Stimulated activated naive CD8-positive, alpha-beta T cell treated with anti-CD3 and anti-CD28 coated beads, Interleukin-15, Interleukin-2, amounts not matched to agents 100 U/mL and 50 U/mL, for 24 hours (primary cell): ENCODE measurements at places on chromosomes 1 and 21.

DNA sequence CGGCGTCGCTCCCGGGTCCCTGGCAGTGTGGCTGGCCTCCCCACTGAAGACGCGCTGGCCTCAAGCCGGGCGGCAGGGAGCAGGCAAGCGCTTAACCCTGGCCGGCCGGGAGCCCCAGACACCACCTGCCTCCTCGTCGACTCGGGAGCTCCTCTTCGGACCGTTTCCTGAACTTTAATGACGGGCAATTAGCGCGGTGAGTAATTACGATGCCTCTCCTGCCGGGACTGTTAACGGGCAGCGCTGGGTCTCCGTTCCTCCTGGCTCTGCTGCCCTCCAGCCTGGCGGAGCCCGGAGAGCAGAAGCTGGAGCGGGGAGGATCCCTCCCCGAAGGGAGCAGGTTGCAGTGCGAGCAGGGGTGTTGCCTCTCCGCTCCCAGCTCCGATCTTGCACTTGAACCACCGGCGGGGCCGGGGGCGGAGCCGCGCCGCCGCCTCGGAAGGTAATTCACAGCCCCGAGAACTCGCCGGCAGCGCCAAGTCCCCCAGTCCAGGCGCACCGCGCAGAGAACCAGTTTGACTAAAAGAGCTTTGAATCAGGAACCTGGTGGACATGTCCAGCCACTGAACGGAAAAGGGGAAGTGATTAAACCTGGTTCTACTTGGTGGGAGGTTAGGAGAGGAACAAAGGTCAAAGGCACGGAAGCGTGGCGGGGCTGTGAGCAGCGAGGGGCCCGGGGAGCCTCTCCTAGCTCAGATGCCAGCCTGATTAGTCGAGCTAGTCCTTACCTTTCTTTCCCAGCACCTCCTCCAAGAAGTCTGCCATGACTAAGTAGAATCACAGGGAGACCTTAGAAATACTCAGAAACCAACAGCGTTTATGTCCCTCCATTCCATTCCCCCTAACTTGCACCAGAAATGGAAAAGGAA is 18.3 kb upstream of the PLEKHA6 start:
- peak; percentile 62 for DNase-seq

DNA sequence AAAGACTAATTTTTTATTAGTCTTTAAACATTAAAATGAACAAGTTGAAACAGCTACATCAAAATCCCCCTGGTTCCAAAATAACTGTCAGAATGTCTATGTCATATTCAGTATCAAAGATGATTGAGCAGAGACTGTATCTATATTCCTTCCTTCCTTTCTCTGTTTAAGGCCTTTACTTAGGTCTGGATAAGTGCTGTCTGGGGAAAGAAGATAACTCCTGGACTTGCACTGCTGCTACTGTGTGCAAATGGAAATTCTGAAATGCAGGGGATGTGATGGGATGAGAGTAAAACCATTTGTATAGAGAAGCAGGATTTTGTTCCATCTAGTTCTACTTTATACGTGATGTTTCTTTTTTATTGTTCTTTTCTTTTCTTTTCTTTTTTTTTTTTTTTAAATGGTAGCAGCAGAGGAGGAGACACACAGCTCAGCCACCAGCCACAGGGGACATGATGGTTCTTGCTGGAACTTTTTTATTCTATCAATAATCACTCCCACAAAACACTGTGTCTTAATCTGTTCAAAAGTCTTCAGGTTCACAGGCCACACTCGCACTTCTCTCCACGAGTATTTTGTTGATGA is 33.6 kb upstream of the FOXE3 start:
- DNase-seq, result no peak

- no peak for DNase-seq
These were observed 80.6 kb upstream of the RAVER2 start for GRCh38 chr1:64664299-64664698.

DNA sequence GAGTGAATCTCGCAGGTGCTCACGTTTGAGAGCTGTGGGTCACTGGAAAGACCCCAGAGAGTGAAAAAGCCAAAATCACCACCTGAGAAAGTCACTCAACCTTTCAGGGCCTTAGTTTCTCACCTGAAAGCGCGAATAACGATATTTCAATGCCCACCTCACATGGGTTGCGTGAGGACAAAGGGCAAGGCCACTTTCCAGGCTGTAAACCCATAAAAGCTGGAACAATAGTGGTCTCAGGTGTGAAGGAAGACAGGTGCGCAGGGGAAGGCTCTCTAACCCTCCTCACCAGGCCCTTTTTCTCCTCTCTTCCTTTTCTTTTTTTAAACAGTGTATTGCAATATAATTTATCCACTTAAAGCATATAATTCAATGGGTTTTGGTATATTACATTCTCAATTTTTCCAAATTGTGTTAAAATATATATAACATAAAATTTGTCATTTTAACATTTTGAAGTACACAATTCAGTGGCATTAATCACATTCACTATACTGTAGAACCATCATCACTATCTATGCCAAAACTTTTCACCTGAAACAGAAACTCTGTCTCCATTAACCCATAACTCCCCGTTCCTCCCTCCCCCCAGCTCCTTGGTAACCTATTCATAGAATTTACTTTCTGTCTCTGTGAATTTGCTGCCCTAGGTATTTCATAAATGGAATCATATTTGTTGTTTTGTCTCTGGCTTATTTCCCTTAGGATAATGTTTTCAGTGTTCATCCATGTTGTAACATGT is 118.4 kb upstream of the TNR start:
- no peak for DNase-seq

DNA sequence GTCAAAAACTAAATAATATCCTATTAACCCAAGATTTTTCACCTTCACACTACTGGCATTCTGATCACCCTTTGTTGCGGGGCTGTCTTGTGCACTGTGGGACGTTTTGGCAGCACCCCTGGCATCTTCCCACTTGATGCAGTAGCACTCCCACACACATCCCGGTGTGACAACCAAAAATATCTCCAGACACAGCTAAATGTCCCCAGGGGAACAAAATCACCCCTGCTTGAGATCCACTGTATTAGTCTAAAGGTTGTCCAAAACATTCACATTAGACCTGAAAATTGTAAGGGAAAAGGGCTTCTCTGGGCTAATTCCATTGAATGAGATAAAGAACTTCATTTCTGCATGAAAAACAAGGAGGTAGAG is 37.8 kb downstream of the PLEKHO1 start:
- DNase-seq, result no peak

DNA sequence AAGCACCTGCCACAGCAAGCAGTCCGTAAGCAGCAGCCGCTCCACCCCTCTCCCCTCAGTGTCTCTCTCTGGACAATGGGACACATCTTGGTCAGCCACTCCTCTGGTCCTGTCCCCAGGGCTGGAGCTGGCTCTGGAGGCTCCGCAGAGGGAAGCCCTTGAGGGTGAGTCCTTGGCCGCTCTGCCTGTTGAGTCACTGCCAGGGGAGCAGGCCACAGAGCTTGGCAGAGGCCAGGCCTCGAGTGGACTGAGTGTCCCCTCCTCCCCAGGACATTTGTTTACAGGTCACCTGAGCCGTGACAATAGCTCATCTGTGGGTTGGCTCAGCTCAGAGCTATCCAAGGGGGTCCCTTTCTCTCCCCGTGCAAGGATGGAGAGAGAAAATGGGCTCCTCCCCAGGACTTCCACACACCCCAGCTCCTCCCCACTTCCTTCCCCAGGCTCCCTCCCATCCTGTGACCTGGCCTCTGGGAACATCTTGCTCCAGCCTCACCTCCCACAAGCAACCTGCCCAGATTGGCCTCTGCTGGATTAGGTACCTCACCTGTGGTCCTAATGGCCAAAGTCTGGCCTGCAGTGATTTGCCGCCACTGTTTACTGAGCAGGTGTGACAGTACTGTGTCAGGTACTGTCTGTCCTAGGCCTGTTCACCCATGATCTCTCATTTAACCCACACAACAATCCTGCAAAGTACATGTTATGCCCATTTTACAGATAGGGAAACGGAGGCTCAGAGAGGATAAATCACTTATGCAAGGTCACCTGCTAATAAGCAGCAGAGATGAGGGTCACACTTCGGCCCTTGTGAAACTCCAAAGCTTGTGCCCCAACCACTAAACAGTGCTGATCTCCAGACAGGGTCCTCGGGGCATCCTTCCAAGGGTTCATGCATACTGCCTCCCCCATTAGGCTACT is 4.8 kb downstream of the FAM131C start:
- no peak for DNase-seq

GRCh38 chr1:76764638-76765454 is 102.4 kb upstream of the ST6GALNAC5 start:
- DNase-seq, result no peak

- no peak for DNase-seq
These were observed 70.6 kb downstream of the OBSCN start for GRCh38 chr1:228278432-228278941.

DNA sequence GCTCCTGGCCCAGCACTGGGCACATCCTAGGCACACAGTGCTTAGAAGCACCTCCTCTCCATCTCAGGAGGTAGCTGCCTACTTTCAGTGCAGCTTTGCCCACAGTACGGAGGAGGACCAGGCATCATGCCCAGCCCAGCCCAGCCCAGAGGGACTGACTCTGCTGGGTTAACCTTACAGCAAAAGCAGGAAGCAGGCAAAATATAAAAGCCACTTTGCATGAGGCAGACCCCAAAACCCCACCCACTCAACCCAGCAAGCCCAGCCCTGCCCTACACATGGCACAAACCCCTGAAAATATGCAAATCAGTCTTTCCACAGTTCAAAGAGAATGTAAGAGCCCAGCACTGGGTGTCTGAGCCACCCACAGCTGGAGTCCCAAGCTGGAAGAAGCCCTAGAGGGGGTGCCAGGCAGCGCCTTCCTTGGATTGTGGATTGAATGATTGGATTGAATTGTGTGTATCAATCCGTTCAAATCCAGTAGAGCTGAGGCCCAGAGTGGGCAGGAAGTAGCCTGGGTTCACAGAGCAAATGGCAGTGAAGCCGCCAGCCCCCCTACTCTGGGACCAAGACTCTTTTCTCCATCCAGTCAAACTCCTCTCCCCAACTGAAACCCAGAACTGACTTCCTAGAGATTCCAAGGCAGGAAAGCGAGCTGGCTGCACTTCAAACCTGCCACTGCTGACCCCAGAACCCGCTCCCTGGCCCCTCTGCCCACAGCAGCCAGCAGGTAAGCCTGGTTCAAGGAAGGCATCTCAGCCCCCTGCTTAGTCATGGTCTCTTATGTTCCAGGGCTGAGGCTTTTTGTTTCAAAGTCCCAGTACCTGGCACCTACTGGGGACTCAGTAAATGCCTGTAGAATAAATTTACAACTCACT is 117.7 kb downstream of the LACTBL1 start:
- DNase-seq, result no peak

DNA sequence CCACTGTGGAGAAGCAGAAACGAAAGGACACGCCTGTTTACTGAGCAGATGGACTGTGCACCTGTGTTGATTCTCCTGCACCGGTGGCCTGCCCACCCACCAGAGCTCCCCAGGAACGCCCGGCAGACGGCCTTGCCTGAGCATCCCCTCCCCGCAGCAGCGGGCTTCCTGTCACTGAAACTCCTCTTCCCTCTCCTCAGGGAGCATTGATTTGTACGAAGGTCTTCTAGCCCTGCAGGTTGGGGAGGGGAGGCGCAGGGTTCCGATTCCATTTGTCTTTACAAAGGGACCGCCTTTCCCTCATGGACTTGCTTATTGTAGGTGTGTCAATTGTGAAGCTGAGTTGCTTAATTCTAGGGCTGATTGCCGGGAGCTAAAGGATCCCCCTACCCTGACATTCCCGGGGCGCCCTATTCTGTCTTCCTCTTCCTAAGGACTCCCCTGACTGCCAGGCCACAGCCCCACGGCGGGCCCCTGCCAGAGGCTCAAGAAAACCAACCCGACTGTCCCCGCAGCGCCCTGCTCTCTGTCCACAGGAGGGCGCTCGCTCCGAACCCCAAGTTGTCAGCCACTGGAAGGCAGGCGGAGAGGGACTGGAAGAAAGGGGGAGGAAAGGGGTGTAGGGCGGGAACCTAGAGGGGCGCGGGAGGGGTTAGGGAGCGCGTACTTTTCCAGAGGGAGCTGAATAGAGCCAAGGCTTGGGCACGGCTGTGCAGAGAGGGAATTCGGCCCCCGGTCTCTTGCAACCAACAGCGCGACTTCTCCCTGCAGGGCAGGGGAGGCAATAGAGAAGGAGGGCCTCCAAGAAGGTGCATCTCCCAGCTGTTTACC is 2.8 kb downstream of the S100A6 start:
- peak; percentile 88 for DNase-seq

DNA sequence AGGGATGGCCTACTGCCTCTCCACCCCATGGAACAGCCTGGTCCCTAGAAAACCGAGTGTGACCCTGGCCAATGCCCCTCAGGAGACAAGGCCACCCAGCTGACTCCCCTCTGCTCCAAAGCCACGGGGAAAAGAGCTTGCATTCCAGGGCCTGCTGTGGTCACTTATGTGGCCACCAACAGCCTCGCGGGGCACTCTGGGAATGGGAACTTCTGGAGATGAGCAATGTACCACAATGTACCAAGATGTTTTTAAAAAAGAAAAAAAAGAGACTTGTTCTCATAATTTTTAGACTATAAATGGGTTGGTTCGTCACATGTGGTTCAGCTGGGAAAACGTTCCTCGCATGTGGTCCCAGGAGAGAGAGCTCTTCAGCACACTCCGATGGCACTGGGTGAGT is 62.8 kb downstream of the SLC66A1 start:
- no peak for DNase-seq

DNA sequence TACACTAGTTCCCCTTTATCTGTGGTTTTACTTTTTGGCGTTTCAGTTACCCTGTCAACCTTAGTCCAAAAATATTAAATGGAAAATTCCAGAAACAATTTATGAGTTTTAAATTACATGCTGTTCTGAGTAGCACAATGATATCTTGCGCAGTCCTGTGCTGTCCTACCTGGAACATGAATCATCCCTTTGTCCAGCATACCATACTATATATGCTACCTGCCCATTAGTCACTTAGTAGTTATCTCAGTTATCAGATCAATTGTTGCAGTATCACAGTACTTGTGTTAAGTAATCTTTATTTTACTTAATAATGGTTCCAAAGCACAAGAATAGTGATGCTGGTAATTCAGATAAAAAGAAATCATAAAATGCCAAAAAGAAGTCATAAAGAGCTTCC is 52.7 kb downstream of the AGBL4 start:
- DNase-seq, result no peak

GRCh38 chr1:31214316-31215064 is 25.2 kb downstream of the NKAIN1 start:
- DNase-seq, result no peak

DNA sequence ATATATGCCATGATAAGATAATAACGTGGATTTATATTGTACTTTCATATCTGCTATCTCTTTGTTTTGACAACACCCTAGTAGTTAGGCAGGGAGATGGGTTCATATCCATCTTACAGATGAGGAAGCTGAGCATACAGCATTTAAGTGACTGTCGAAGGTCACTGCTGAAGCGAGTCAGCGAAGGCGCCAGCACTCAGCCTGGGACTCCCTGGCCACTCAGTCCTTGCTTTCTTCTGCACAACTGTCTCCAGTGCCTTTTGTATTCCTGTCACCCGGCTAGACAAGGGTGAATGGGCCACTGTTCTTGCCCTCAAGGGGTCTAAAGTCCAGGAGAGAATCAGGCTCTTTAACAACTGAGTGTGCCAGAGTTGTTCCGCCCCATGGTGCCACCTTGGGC is 3.1 kb downstream of the ARHGEF10L start:
- DNase-seq, result no peak

DNA sequence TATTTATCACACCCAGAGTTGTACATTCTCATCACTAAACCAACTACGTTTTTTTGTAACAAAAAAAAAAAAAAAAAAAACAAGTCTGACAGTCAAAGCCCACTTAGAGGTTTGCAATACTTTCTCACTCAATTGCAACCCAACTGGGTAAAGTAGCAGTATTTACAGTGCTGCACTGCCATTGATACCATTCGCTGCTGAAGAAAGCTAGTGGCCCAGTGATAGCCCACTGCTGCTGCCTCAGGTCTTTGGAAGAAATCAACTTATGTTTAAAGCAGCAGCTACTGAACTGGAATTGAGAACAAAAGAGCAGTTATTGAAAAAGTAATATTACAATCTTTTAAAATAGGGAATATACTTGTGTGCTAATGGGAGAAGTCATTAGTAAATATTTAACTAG is 2.7 kb downstream of the HNRNPU start:
- no peak for DNase-seq
